Stimulated activated CD8-positive, alpha-beta memory T cell treated with anti-CD3 and anti-CD28 coated beads, Interleukin-12 subunit alpha, Interleukin-12 subunit beta, amount 100 ng/mL, for 1 hour (primary cell): ENCODE measurements at places on chromosomes 1 and 21.

DNA sequence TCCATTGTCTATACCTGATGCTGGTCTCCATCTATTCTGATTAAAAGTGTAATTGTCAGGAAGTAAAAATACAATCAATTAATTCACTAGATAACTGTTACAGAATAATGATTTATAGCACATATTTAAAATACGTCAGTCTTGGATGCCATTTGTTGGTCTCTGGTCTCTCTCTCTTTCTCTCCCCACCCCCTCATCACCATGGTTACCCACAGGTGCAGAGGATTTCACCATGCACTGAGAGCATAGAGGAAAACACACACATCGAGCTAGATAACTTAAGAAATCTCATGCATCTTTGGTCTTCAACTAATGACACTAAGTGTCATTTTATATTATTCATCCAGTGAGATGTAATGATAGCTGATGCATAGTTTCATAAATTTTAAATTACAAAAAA, 33.4 kb downstream of the LRRC53 start:
- DNase-seq = no peak

DNA sequence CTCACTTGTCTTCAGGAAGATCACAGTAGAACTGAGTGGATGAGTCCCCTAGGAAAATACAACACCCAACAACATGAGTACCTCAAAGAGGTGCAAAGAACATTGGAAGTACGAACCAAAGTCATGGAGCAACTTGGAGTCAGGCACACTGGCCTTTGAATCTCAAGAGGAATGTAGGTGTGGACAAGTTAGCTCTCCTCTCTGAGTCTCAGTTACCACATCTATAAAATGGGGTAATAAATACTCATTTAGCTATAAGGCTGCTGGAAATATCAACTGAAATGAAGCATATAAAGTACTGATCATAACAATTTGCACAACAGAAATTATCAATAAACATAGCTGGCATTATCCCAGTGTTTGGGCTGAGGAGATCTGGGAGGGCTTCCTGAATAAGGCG, 96.7 kb upstream of the JUN start:
- no peak for DNase-seq

GRCh38 chr1:238484121-238484520, 593.4 kb upstream of the ZP4 start:
- DNase-seq = no peak

DNA sequence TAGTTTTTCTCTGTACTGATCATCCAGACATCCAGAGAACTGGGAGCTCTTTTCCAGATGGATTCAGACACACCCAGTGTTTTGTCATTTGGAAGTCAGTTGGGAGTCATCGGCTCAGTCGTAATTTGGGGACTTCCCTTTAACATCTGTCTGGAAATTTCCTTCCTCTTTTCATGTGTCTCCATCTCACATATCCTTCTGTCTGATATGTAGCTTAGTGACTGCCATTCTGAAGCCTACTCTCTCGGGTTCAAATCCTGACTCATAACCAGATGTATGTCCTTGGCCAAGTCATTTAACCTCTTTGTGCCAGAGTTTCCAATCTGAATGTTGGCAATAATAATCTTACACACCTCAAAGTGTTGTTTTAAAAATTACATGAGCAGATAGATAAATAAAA, 3.0 kb downstream of the MORC3 start:
- DNase-seq = no peak

DNA sequence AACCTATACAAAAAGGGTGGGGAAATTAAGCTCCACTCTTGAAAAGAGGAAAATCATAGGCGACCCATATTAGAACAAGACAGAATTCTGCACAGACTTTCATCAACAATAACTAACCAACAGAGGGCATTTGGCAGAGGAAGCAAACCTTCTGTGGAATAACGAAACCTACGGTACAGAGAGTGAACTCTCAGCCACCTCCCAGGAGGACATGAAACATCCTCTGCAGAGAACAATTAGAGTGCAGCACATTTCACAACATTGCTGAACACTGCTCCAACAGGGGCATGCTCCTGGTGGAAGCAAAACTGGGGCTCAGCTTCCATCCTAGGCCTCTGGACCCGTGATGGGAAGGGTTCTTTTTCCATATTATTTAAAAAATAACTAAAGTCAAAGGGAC, 110.9 kb downstream of the KCNJ15 start:
- no peak for DNase-seq

DNA sequence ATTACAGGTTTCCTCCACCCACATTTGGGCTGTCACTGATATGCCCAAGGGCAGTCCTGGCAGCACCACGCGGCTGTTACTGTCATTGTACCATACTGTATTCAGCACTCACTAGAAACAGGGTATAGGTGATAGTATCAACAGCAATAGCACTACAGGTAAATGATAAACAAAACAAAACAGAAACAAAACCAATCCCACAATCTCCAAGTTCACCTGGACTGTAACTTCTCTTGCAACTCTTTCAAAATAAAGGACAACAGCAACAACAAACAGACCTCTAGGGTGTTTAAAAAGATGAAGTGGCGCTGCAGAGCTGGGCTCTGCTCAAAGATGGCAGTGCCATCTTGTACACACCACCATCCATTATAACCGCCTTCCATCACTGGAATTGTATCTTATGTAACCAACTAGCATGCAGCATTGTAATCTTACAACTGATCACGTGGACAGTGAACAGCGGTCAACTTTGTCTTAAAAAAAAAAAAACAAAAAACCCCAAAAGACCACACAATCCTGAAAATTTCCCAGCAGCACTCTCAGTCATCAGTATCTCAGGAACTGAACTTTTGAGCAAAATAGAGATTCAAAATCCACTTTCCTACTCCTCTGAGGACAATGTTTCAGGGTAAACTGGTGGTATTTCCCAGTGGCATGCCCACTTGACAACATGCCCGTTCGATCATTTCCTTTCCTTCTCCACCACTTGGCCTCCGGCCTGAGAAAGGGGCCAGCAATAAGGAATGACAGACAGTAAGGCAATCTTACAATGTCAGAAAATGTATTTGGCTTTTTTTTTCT, 3.8 kb downstream of the IRF2BP2 start:
- DNase-seq = no peak

DNA sequence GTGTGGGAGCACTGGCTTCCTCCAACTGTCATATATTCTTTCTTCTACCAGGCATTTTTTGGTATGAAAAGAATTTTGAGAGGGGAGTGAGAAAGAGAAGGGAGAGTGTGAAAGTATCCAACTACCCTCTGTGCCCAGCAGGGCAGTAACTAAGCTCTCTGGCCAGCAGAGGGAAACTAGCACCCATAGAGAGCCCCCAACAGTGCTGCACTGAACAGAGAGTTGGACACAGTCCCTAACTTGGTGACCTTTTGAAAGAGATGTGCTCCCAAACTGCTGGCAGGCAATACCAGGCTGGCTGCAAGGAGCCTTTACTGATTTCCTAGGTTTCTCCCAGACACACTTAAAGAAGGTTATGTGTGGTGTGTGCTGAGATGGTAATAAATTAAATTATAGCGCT, 118.8 kb upstream of the PBX1 start:
- no peak for DNase-seq

DNA sequence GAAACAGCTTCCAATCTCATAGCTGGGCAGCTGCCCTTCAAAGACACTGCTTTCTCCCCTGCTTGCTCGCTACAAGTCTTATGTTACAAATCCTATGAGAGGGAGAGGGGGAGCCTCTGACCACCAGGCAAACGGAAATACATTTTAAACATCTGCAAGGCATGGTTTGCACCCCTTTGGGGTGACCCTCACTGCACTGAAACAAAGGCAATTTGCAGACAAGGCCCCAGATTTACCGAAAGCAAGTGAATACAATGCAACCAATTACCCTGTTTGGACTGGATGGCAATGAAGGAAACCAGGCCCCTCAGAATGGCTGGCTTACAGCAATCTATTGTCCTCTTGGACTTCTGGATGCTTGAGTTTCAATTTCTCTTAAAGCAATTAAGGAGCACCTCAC, 11.8 kb upstream of the ATP13A2 start:
- DNase-seq = no peak

DNA sequence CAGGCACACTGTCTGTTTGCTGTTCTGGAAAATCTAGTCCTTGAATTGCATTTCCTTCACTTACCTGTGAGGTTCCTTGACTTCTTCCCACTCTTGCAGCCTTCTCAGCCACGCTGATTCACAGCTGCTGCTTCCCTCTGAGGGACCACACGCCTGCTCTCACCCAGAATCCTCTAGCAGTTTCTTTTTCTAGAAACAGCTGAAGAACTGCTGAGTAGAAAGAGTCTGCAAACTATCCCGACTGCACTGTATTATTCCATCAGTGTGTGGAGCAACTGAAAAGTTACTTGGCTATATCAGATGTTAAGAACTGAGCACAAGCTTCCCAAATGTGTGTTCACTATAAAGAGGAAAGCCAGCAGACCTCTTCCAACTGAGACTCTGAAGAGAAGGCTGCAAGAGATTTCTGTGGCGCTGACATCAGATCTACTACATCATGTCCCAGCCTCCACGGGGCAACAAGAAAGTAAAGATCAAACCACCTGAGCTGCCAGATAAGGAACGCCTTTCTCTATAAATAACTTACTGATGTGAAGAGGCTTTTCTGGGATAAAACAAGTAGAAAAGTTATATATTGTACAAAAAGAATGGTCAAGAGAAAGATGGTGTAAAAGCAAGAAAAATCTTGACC, 226.6 kb downstream of the RERE start:
- no peak for DNase-seq

DNA sequence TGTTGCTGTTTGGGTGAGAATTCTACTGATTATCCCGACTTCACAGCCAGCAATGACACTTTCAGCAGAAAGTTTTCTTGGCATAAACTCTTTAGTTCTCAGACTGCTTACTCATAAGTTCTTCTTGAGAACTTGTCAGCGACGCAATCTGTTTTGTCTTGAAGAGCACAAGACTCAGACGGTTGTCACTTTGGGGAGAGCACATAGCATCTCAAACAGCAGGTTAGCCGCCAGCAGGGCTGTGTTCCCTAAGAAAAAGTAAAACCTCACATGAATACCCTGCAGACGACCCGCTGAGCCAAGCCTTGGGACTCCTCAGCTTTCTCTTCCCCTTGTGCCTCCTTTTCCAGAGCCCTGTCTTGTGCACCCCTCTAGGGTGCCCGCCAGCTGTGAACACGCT, 11.4 kb downstream of the AGMAT start:
- no peak for DNase-seq

- DNase-seq = no peak
Measured at GRCh38 chr1:103142461-103142860, 34.1 kb upstream of the COL11A1 start.

DNA sequence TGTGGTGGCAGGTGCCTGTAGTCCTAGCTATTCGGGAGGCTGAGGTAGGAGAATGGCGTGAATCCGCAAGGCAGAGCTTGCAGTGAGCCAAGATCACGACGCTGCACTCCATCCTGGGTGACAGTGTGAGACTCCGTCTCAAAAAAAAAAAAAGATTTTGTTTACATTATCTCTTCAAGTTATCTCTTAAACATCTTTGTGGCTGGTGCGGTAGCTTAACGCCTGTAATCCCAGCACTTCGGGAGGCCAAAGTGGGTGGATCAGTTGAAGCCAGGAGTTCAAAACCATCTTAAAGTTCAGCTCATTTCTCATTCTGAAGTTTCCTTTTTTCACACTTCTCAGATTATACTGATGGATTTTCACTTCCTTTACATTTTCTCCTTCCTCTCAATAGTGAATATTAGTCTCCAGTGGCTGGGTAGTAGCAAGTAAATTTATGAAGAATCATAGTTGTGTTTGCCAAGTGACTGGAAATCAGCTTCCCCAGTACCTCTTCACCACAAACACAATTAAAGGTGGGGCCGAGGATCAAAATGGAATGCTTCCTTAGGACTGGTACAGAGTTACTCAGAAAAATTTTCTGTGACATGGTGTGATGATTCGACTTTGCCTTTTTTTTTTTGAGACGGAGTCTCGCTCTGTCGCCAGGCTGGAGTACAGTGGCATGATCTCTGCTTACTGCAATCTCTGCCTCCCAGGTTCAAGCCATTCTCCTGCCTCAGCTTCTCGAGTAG, 13.8 kb downstream of the PIP5K1A start:
- DNase-seq = no peak

DNA sequence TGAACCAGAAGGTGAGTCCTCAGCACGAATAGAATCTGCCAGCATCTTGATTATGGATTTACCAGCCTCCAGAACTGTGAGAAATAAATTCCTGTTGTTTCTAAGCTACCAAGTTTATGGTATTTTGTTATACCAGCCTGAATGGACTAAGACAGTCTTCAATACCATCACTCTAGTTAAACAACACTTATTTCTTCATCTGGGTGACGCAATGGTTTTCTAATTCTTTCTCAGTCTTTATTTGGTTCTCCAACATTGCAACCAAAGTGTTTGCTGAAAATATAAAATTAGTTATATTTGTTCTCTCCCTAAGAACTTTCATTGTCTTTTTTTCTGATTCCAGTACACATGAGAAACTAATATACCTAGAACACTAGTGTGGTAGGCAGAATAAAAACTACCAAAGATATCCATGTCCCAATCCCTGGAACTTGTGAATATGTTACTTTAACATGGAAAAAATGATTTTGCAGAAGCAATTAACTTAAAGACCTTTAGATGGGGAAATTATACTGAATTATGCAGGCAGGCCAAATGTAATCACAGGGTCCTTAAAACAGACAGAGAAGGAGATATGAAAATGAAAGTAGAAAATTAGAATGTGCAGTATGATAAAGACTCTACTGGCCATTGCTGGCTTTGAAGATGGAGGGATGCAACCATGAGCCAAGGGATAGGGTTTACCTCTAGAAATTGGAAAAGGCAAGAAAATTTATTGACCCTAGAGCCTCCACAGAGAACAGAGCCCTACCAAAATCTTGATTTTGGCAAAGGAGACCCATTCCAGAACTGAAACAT, 1115.1 kb downstream of the PLA2G4A start:
- no peak for DNase-seq

- no peak for DNase-seq
Measured at GRCh38 chr1:218492874-218493273, 147.7 kb downstream of the TGFB2 start.

GRCh38 chr1:76508871-76509270, 358.4 kb upstream of the ST6GALNAC5 start:
- DNase-seq = no peak

DNA sequence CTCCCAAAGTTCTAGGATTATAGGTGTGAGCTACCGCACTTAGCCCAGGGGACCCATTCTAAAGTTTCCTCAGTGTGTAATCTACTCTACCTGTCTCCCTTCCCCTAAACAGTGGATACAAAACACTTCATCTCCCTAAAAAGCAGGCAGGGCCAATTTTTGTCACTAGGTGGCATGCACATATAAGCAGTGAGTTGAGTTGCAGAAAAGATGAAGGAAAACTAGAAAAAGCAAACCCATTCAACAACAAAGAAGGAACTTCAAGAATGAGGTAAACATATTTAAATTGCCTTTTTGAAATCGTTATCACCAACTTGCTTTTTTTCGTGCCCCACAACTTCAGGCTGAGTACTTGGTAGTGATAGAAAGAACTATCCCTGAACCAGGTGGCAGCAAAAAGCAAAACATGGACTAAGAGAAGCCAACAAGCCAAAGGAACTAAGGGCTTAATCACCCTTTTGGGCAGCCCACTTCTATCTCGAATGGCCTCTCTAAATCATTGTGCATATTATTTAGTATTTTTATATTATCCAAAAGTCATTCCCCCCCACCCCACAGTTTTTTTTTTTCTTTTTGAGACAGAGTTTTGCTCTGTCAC, 19.7 kb upstream of the ALDH9A1 start:
- no peak for DNase-seq
